ENCODE measurements at places on chromosomes 6 and 20.

DNA sequence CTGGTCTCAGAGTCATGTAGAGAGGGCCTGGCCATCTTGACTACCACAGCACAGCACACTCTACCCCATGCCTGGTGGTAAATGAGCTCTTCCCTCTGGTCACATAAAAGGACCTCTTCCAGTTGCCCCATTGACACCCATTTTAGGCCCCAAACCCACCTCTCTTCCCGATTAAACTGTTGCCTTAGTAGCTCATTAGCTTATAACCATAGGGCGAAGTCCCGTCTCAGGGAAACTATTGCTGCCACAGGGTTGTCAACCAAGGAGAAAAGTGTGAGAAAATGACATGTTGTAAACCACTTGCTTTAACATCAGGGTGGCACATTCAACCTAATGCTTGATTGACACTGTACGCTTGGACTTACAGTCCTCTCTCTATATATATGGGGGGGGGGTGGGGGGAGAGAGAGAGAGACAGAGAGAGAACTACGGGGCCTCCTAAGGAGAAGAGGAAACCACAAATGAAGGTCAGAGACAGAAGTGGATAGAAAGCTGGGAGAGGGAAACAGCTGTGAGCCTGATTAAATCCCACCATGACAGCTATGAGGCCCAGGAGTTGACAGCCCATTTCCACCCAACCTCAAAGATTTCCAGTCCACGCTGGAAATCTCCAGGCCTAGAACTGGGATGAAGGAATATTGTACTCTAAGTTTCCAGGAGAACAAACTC, 14.9 kb upstream of the BTN1A1 start:
- DNase-seq, result no peak

DNA sequence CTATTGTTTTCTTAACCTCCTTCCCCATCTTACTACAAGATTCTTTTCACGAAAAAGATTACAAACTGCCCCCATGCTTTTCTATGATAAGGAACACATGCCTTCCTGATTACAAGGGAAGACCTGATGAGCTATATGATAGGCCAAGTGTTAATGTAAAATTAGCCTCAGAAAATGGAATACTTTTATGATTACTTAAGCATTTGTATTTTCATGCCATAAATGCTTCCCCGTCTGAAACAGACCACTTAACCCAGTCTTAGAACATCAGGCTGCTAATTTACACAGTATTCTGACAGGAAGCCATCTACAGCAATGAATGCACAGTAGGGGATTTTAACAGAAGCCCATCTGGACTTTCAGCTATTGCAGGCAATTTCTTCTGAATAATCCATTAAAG, 274.9 kb downstream of the HAO1 start:
- DNase-seq, result no peak

DNA sequence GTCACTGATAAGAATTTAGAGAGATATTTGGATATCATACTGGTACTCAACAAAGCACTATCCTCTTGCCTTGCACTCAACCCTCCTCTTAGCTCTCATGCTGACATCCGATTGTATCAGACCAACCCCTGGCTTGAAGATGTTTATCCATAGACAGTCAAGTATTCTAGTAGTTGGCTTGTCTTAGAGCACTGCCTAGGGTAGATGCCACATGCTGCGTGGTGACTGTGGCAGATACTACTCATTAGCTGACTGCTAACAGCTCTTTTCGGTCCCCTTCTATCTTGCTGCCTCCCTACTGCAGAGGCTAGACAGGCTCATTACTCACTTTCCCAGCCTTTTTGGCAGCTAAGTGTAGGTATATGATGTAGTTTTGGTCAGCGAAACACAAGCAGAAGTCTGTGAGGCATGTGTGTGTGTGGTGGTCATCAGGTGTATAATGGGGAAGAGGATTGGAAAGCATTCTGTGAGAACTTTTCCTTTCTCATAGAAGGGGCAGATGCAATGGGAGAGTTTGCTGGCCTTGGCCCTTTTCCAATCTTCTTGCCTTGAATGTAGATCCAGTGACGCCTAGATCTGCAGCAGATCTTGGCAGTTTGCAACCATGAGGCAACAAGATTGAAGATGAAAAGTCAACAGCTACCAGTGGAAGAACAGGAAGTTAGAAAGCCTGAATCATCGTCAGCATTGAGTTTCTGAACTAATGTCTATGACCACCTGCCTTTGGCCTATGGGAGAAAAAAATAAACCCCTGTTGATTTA, 4.4 kb upstream of the IFNGR1 start:
- no peak for DNase-seq

DNA sequence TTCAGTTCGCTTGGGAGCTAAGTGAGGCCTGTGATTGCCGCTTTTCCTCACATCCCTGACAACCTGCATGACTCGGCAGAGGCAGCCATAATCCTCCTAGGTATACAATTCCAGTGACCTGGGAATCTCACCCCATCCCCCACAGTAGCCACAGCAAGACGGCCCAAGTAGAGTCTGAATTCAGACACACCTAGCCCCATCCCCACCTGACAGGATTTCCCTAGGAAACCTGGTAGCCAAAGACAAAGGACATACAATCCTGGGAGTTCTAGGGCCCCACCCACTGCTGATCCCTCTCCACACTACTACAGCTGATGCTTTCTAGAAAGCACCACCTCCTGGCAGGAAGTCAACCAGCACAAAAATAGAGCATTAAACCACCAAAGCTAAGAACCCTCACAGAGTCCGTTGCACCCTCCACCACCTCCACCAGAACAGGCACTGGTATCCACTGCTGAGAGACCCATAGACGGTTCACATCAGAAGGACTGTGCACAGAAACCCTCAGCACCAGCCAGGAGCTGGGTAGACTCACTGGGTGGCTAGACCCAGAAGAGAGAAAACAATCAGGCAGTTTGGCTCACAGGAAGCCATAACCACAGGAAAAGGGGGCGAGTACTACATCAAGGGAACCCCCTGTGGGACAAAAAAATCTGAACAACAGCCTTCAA, 17.9 kb upstream of the RUNX2 start:
- no peak for DNase-seq

GRCh38 chr6:24981386-24981760, 45.6 kb upstream of the RIPOR2 start:
- no peak for DNase-seq

Measured in HFF-Myc (cell line).